ENCODE measurements at places on chromosomes 3 and 15.

GRCh38 chr3:106327696-106328025, 458.8 kb upstream of the CBLB start:
- no peak for DNase-seq

DNA sequence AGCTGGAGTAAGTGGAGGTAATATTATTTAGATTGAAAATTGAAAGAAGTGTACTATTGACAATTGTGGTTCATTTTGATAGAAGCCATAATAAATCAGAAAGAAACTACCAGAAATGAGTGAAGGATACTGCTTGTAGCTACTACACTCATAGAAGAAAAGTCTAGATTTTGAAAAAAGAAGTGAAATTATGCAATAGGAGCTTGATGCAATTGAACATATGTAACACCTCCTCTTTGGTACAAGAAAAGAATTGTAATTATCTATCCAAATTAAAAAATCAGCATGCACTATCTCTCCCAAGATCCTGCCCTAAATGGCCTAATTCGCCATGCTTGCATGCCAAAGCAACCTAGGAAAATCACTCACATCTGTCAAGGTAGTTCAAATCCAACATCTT, 51.1 kb upstream of the CD200R1L start:
- DNase-seq: no peak

GRCh38 chr3:45412763-45413162, 24.4 kb downstream of the LARS2 start:
- no peak for DNase-seq

GRCh38 chr3:13569641-13570390, 20.9 kb downstream of the FBLN2 start:
- no peak for DNase-seq

DNA sequence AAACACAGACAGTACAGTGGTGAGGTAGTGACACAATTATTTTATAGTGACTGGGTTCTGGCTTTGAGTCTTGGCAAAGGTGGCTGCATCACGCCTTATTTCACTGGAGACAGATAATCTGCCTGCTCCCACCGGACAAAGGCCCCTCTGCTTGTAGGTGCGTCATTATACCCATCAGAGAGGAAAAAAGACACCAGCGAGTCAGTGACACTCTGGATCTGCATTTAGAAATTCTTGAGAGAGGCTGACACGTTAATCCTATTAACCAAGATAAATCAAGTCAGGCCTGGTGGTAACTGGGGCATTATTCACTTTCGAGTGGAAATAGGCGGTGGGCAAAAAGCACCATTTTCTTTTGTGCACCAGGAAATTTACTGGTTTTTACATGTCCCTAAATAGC, 76.2 kb downstream of the NR2F2 start:
- DNase-seq: no peak

DNA sequence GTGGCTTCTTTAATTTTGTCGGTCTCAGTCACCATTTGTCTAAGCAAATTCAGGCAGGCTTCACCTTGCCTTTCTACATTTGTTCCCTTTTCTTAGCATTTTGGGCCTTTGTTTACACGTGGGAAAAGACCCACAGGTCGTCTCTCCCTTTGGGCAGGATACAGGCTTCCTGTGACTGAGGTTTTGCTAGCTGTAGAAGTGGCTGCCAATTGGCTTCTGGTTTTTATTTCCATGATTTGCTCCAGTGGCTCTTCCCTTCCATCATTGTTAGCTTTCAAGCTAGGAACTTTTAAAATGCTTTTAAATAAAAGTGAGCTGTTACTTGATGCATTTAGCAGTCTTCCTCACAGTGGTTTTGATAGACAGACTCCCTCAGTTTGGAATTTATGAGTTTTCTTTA, 37.3 kb downstream of the MLH1 start:
- no peak for DNase-seq

DNA sequence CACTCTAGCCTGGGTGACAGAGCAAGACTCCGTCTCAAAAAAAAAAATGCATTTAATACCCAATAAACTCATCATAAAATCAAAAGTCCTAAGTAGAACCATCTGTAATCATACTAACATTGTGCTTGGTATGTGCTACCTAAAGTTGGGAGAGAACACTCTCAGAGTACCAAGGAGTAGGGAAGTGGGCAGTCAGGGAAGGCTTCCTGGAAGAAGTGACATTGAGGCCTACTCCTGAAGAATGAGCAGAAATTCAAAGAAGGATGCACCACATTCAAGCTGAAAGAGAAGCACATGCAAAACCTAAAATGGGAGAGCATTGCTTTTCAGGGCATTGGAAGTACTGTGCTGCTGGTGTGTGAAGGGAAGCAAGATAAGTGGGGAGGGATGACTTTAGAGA, 54.1 kb downstream of the TLE3 start:
- no peak for DNase-seq

DNA sequence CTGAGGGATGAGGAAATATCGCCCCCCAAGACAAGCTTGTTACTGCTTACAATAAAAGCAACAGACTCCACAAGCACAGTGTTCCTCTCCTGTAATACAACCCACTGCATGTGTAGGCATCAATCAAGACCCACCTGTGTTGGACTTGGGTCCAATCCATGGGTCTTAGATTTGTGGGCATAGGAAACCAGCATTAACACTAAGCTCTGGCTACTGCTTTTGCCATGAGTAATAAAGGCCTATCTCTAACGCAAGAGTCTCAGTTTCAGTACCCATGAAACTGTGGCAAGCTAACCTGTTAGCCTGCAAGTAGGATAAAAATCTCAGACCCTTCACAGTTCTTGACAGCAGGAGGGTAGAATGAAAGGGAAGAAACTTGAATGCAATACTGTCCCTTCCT, 5.2 kb upstream of the EIF1B start:
- DNase-seq: no peak

DNA sequence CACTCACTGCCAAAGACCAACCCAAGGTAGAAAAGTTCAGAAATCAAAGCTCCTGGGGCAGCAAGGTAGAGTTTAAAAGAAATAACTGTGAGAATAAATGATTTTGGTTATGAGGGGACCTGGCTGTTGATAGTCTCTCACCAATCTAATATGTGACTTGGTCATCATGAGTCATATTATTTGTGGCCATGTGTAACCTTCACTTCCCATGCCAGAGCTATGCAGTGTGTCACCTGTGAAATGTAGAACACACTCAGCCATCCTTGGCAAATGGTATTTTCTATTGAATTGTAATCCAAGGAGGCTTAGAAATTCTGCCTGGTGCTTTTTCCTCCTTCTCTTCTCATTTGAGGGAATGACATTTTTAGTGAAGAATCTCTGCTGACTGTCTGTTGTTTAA, 184.2 kb upstream of the STAC start:
- no peak for DNase-seq

- no peak for DNase-seq
These were observed 49.6 kb downstream of the CACNA2D3 start for GRCh38 chr3:54171951-54172350.

- DNase-seq: no peak
These were observed 10.8 kb downstream of the TIPARP start for GRCh38 chr3:156685198-156685597.

GRCh38 chr3:102225407-102226132, 209.2 kb upstream of the ZPLD1 start:
- DNase-seq: no peak

- no peak for DNase-seq
These were observed 159.7 kb upstream of the ARHGEF26 start for GRCh38 chr3:153961494-153961893.

DNA sequence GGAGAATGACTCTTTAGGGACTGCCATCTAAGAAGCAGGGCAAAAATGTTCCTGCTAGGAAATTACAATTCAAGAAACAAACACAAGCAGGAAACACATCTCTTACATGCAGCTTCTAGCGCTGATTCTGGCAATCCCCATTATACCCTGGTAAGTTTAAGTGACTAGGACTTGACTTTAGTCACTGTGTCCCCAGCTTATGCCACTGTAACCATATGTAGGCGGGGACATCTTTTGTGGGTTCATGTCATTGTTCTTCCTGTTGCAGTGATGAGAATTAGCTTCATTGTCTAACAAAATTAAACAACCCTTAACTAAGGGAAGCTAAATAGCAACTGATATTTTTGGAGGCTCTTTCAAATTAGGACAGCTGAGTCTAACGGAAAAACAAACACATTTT, 17.9 kb upstream of the FAM81A start:
- no peak for DNase-seq

DNA sequence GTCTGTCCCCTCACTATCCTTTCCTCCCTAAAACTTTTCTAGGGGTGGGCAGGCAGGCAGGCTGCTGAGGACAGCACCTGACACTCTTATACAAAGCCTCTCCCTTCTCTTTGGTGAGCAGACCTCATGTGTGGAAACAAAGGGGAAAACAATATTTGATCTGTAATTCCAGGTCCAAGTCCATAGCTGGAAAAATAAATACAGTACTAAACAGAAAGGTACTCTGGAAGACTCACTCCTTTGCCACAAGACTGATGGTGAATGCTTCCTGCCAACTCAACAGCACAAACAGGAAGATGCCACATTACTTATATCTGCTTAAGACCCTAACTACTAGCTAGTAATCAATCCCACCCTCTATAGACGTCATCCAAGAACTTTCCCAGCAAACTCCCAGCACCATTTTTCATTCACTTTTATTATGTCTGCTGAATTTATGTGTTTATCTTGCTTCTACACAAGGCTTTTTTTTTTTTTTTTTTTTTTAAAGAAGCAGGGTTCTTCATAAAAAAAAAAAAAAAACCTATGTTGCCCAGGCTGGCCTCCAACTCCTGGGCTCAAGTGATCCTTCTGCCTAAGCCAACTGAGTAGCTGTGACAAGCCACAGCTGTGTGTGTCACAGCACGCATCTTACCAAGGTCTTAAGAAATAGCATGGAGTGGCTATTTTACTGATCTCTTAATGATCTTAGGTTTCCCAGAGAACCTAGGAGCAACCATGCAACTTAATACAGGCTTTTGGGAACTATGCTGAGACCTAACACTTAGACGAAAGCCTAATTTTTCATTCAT, 44.2 kb upstream of the CSPG5 start:
- DNase-seq: no peak

DNA sequence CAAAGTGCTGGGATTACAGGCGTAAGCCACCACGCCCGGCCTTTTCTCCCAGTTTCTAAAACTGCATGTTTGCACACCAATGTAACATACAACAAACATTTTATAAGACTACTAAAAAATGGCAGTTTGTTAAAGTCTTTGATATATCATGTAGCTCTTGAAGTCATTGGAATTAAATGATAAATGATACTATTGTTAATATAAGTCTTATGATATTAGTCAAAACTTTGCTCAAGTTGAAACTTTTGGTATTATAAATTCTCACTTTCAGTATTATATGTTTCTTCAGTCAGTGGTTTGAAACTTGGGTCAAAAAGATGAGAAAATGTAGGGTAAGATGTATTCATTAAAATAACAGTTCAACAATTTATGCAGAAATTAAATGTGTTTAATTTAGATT, 117.6 kb upstream of the TBL1XR1 start:
- DNase-seq: no peak

- no peak for DNase-seq
These were observed 799 bp downstream of the ABI3BP start for GRCh38 chr3:100992231-100993012.

- DNase-seq: no peak
These were observed 228.0 kb downstream of the FMN1 start for GRCh38 chr15:32966512-32966911.

- peak; percentile 98 for DNase-seq
These were observed at the start of gene TRNT1 for GRCh38 chr3:3126477-3127431. Gene TRNT1, plus strand, starts transcription at chr3:3126940. Its CDS starts 2,101 bp downstream, at chr3:3129041.

- DNase-seq: no peak
These were observed 30.8 kb downstream of the IRAK2 start for GRCh38 chr3:10195366-10196089.

GRCh38 chr3:4776980-4777581, 202.2 kb upstream of the BHLHE40 start:
- DNase-seq: no peak

DNA sequence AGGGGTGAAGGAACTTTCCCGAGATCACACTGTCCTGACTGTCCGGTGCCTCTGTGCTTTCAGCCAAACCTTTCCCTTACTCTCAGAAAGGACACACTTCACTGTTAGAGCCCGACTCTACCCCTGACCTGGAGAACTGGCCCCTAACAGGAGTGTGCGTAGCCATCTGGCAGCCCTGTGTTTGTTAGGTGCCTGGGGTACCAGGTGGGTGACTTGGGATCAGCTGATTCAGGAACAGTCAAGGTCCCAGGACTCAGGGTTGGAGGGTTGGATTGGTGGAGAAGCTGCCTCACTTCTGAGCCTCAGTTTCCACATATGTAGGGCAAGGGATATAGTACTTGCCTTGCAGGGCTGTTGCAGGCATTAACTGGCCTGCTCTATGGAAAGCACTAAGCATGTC, 98.3 kb upstream of the SLC6A11 start:
- no peak for DNase-seq

DNA sequence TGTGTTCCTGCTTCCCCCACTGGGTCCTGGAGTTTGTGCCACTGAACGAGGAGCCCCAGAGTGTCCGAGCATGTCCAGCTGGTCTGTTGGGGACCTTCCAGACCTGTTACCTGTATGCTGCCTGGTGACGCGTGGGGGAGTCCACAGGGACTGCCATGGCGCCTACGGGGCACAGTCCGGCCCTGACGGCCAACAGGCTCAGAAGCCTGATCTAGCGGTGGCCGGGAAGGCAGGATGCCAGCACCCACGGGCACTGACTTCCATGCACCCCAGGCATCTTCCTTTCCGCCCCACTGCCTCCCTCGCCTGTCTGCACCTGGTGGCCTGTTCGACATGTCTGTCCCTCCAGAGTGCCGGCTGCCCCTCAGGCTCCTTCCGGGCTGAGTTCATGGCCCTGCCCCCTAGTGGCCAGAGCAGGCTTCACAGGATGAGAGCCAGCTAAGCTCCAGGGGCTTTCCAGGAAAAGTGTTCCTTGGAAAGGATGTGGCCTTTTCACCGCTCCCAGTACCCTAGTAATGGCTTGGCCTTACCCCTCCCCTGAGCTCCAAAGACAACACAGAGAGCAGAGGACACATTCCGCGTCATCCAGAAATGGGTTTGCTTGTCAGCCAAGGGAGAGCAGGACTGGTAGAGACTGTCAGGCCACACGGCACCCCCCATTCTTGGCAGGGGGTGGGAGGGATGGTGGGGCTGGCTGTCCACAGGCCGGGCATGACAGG, 35.7 kb downstream of the NGRN start:
- DNase-seq: peak; percentile 87

GRCh38 chr3:187264911-187265310, 26.6 kb downstream of the MASP1 start:
- DNase-seq: no peak

- peak; percentile 7 for DNase-seq
These were observed 43.8 kb upstream of the SLCO2A1 start for GRCh38 chr3:134073583-134073945.

GRCh38 chr3:31529421-31529820, 3.3 kb upstream of the STT3B start:
- DNase-seq: no peak

DNA sequence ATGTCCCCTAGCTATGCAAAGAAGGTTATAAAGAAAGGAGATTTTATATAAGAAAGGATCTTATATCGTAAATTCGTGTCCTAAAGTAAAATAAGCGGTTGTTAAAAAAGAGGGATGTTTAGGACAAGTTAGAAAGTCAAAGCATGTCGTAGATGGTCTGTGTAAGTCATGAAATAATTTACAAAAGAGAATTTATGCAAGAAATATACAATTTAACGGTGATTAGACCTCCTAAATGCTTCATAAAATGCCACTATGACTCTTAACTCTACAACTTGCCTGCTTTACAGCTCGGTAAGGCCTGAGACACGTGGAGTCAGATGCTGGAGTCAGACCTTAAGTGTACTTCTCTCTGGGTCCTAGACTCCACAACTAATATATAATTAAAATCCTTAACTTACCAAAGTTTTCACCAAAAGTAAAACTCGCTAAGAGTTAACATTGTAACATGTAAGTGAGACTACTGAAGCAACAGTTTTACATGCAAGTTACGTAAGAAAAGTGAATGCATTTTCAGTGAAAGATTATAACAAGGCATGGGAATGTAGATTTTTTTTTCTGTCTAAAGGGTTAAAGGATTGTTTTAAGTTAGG, 13.3 kb upstream of the SRPRB start:
- no peak for DNase-seq

All from activated CD8-positive, alpha-beta memory T cell treated with anti-CD3 and anti-CD28 coated beads for 24 hours (primary cell).